ENCODE measurements at places on chromosomes 3 and 15. TPM values are rescaled to one million over a fixed set of nuclear protein-coding genes. Genes with fewer than 3 reads are reported as not detected.

TRAT1 gene
- 0.52 TPM for total RNA-seq

MESP2 gene
- not detected for total RNA-seq

GRCh38 chr15:64749999-64750657, 25.3 kb downstream of the RBPMS2 start:
- DNase-seq: no peak
- no peaks in the 10 kb centered on the region for H3K4me1 ChIP-seq
- no peak overlapping the region for H3K4me3 ChIP-seq
- no peaks in the 10 kb centered on the region for H3K27me3 ChIP-seq

DNA sequence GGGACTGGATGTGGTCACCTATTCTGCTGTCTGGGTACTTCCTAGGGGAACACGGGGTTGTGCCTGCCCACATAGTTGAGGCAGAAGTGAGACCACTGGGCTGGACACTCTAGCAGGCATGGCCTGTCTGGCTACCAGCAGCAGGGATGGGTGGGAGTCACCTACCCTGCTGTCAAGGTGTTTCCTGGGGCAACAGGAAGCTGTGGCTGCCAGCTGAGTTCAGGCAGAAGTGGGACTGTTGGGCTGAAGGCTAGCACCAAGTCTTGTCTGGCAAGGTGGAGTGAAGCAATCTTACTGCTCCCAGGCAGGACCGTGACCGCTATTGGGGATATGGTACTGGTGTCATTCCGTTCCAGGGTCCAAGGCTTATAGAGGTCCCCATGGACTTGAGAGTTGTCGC, 20.3 kb upstream of the ZDHHC23 start:
- no peaks in the 10 kb centered on the region for H3K4me1 ChIP-seq
- H3K27me3 ChIP-seq: no peaks in the 10 kb centered on the region
- no peak overlapping the region for H3K4me3 ChIP-seq
- H3K36me3 ChIP-seq: no peaks in the 10 kb centered on the region

GRCh38 chr3:87969620-87970019, 89.2 kb downstream of the CGGBP1 start:
- no peaks in the 10 kb centered on the region for H3K36me3 ChIP-seq
- H3K4me1 ChIP-seq: no peaks in the 10 kb centered on the region
- no peak overlapping the region for H3K27ac ChIP-seq
- H3K4me3 ChIP-seq: no peak overlapping the region
